ENCODE measurements at places on chromosomes 7 and 10. TPM values are rescaled to one million over a fixed set of nuclear protein-coding genes. Genes with fewer than 3 reads are reported as not detected.
A peak's percentile ranks its signal among the peaks of the same experiment; 100 is the strongest.

The AP4M1 gene
- 86.0 TPM for total RNA-seq

DNA sequence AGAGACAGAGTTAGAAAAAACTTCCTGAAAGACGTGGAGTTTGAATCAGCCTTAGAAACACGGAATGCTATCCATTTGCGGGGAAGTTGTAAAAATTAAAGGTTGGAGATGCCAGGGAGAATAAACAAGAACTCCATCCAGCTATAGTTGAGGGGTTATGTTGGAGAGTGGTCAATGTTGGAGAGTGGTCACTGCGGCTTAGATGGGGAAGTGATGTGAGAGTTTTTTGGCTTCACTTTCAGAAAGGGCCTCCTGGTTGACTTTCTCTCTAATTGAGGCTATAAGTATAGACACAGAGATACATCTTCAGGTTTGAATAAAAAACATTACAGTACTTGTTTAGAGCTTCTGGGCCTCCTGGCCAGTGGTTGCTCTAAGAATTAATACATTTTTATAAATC is 675 bp downstream of the CC2D2B start:
- DNase-seq: no peak

DNA sequence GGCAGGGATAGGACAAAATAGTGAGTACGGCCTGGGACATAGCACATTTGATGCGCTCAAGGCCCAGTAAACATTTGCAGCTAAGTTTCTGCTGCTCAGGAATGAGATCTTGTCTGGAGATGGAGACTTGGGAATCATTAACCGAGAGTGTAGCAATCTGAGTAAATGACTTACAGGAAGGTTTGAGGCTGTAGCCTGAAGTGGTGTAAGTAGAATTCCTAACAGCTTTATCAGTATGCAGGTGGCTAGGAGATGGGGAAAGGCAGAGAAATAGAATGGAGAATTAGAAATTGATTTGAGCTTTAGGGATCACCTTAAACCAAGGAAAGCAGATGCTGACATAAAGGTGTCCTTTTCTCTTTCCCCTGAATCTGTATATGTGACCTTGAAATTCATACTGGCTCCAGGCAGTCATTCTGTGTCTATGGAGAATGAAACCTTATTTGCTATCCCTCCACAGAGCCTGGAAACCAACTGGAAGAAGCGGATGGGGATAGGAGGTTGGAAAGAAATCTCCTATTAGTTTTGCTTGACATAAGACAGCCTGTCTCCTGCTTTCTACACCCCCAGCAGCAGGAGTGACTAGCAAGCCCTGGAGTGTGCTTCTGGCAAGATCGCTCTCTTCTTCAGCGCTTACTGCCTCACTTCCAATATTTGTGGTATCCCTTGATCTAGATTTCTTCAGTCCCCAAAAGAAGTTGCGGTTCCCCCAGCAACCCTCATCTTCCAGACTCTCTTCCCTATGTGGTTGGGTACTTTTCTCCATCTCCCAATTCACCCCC is 6.4 kb upstream of the PON2 start:
- DNase-seq: no peak

The FOXI2 gene
- total RNA-seq: not detected

The ZP3 gene
- total RNA-seq: 3.0 TPM

The FZD8 gene
- total RNA-seq: 8.6 TPM

The ZNF789 gene
- 21.1 TPM for total RNA-seq

The CRYGN gene
- total RNA-seq: not detected

DNA sequence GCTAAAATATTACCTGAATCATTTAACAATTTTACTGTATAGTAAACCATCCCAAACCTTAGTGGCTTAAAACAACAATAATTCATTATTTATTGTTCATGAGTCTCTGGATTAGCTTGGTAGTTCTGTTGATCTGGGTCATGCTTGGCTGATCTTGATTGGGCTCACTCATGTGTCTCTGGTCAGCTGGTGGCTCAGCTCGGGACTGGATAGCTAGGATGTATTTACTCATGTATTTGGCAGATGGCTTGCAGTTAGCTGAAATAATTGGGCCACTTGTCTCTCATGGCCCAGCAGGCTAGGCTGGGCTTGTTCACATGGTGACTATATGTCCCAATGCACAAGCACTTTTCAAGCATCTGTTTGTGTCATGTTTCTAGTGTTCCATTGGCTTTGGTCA is 262.8 kb downstream of the BBS9 start:
- no peak for DNase-seq

DNA sequence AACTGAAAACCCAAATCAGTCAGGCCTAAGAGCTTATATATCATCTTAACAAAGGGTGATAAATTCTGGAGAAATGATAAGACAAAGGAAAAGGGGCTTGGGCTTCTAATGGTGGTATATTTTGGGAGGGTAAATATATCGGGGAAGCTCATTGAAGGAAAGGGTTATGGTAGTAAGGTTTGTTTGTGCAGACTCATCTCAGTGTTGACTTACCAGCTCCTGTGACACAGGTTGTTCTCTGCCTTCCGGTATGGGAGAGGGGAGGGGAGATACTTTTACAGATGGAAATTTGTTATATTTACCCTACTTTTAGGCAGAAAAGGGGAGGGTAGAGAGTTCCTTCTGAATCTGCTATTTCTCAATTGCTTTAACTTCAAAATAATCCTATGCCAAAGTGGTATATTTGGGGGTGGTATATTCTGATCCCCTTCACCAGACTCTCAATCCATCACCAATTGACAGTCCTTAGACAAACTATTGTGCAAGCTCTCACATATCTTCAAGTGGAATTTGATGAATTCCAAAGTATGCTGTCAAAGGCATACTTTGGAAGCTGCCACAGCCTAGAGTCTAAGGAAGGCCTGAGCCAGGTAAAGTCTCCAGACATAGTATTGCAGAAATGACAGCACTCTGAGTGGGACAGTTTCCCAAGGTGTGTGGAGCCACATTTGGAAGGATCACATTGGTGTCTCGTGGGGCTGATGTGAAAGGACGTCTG is 13.3 kb upstream of the PAPSS2 start:
- no peak for DNase-seq

DNA sequence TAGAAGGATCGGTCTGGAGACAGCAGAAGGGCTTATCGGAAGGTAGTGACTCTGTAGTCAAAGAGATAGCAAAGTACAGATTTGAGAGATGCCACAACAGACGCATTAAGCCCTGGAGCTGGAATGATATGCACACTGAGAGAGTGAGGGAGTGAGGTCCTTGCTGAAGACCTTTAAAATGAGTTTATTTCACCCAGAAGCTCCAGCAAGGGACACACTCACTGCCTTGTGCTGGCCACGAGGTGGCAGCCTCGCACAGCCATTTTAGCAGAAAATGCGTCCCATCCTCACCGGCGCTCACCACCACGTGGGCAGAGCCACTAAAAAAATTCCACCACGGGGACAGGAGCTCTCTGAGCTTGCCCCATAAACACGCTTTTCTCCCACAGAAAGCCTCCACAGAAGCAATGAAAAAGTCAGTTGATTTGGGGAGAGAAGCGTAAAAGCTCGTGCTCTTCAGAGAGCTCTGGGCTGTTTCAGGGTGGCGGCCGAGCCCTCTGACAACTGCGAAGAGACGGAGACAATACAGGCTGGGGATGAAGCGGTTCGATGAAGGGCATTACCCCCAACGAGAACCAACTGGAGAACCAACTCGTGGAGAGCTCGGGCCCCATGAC is 163.0 kb upstream of the KLF14 start:
- DNase-seq: peak; percentile 80

GRCh38 chr7:91325726-91326125 is 61.5 kb downstream of the FZD1 start:
- no peak for DNase-seq

The HTR5A gene
- not detected for total RNA-seq

The EBLN1 gene
- not detected for total RNA-seq

DNA sequence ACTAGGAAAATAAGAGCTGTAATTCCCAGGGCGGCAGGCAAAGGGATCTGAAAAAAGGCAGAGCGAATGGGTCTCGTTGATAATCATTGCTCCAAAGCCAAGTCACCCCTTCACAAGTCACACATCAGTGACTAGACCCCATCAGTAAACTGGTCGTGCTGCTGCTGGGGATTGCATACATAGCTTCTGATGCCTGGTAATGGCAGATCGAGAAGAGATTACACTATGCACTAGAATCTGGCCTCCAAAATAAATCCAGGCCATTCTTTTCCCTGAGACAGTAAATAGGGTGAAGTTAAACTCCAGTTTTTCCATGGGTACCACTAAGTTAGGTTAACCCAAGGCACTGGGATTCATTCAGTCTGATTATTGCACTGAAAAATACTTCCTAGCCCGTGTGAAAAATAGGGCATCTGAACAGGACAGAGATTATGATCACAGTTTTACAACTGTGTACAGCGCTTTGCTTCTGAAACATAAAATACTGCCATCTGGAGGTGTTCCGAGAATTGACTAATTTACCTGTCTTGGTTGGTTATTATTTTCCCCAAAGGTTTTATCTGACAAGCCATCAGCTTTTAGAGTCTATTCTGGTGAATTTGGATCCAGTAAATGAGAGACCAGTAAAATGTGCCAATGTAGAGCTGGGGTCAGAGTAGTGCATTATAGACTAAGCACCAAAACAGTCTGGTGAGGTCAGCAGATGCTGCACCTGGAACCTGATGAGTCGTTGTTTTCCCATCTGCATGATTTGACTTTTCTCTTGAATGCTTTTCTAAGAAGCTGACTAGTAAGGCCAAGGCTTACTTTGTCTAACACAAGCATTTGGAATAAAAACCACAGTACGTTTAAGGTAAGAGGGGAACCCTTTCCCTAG is 82.9 kb upstream of the AFAP1L2 start:
- no peak for DNase-seq

The FBXO24 gene
- total RNA-seq: not detected

DNA sequence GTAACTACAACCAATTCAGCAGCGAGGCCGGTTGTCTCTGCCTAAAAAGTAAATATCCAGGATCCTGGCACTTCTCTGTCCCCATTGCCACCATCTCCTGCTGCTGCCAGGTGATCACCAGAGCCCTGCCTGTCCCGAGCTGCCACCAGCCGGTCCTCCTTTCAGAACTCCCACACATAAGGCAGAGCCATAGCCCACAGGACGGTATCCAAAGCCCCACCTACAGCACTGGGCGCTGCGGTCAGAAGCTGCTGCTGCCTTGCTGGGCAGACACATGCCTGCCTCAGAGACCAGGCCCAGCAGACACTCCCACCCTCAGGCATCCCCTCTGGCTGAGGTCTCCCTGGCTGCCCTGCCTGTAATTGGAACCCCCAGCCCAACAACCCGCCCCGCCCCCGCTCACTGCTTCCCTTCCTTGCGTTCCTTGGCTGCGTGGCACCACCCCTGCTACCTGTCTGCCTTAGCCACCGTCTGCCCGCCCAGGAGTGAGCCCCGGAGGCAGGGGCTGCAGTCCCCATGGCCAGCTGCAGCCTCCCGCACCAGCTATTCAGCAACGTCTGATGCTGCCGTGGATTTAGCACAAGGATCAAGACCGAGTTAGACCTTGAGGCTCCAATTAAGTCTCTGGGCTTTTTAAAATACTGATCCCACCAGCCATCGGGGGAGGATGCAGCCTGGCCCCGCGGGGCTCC is 100.7 kb downstream of the CYTH3 start:
- no peak for DNase-seq

- no peak for DNase-seq
These were observed 46.8 kb upstream of the SLC29A3 start for GRCh38 chr10:71272056-71272771.

DNA sequence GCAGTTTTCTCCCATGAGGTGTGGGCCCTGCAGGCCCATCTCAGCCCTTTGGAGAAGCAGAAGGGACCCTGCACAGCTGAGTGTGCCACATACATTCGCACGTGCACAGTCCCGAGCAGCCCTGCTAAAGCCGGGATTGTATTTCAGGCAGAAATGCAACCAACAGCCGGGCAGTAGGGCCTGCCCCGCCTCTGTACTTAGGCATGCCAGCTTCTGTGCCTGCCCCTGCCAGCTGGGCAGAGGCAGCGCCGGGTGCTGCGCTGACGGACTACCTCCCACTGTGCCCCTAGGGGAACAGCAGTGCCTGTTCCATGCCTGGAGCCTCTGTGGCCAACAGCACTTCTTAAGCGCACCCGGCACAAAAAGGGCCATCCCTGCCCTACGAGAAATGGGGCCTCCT is 170.3 kb downstream of the NEURL1 start:
- DNase-seq: no peak

- DNase-seq: no peak
These were observed 34.0 kb downstream of the GATA3 start for GRCh38 chr10:8088504-8088903.

DNA sequence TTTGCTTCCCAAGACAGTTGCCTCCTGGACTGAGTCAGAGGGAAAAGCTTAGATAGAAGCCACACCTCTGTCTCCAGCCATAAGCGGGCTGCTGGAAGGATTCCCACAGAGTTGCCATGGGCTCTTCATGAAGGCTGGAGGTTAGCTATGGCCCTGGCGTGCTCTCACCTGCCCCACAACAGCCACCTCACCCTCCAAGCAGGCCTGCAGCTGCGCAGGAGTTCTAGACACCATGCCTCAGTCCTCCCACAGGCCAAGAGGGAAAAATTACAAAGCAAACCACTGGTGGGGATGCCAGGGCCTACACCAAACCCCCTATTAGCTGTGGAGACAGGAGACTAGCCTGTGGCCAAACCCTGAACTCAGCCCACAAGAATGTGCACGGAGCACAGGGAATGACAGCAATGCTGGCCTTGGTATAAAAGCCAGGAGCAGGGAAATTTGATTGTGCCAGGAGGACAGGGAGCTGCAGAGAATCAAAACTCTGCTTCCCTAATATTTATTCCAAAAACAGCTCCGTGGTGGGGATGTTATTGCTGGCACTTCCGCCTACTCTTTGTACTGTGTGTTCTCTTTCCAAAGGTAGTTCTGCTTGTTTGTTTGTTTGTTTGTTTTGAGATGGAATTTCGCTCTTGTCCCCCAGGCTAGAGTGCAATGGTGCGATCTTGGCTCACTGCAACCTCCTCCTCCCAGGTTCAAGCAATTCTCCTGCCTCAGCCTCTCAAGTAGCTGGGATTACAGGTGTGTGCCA is 60.3 kb upstream of the STK17A start:
- DNase-seq: no peak

DNA sequence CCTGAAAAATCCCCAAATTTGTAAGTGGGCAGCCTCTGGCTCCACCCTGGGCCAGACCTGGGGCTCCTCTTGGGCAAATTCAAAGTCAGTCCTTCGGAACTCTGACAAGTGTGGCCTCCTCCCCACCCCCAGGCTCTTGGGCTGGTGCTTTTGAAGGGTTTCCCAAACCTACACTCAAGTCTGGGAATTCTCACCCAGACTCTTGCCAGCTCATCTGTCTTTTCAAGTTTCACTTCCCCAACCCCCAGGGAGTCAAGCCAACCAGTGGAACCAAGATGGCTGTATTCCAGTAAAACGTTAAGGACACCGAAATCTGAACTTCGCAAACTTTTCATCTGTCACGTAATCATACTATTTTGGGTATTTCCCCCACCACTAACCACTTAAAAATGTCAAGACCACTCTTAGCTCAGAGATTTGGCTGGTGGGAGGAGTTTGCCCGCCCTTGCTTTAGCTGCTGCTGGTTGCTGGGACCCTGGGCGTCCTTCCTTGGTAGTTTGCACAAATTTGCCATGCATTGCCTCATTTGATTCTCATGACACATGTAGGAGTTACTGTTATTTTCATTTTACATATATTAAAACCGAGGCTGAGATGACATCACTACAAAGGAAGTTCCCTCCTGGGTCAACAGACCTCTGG is 1.7 kb upstream of the MYO1G start:
- no peak for DNase-seq

- no peak for DNase-seq
These were observed 43.3 kb upstream of the TMEM248 start for GRCh38 chr7:66877577-66878300.

- DNase-seq: no peak
These were observed 64.8 kb upstream of the TFEC start for GRCh38 chr7:116095396-116095795.
